ENCODE measurements at places on chromosomes 2 and 18.

DNA sequence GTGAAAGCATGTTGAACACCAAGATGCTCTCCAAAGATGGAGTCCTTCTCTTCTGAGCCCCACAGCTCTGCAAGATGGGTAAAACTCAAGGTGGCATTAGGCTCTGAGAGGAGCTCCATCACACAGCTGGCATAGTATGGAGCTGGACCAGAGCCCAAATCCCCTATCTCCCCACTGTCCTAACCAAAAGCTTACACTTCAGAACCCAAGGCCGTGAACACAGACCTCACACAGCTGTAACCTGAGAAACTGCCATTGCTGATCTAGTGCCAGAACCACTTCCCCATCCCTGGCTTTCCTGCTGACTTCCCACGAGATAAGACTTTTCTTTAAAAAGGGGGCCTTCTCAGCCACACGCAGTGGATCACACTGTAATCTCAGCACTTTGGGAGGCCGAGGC is 25.0 kb downstream of the TTC32 start:
- no peak for DNase-seq

- DNase-seq = no peak
Measured at GRCh38 chr2:215262741-215263362, 49.0 kb upstream of the ATIC start.

DNA sequence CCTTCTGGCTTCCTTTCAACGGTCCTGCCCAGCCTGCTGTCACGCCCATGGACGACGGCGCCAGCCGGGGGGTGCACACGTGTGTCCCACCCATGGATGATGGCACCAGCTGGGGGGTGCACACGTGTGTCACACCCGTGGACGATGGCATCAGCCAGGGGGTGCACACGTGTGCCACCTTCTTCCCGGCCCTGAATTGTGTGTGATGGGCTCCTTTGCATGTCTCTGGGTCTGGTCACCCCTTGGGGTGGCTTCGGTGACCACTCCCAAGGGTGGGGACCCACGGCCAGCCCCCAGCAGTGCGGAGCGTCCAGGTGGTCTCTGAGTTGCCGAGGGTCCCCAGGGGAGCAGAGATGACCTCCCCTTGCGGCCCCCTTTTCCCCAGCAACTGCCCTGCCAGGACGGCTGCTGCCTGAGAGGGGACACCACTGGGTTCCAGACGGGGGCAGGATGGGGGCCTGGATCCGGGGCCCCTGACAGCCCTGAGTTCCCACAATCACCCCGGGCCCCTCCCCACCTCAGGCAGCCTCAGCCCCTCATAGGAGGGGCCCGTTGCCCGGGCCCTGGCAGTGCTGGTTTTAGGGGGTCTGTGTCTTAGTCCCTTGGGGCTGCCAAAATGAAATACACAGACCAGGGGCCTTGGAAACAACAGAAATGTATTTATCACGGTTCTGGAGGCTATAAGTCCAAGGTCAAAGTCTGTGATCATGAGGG is 9.4 kb downstream of the NEU4 start:
- no peak for DNase-seq

DNA sequence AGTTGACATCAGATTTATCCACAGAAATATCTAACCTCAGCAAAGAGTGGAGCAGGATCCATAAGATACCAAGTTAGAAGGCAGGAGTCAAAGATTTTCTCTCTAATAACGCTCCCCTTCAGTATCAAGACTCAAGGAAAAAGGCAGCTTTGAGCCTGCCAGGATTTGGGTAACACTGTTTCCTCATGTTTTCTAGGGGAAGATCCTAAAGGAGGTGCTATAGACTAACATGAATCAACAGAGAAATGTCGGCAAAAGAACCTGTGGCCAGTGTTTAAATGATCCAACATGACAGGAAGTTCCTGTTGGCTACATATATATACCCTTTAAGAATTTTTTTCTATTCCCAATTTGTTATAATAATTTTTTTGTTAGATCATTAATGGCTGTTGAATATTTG is 402.3 kb downstream of the TGIF1 start:
- DNase-seq = no peak

DNA sequence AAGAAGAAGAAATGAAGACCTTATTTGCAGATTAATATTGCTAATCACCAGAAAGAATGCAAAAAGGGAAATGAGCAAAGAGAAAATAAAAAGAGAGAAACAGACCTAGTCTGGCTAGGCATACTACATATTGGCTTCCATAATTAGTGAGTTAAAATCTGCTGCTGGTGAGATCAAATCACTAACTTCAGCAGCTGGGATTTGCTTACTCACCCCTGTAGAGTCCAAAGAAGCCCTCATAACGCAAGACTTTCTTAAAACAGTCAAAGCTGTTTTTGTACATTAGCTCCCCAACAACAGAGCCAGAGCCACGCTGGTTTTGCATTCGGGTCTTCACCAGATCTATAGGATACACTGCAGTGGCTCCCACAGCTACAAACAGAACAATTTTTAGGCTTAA is 80.9 kb downstream of the SLC25A12 start:
- DNase-seq = no peak

DNA sequence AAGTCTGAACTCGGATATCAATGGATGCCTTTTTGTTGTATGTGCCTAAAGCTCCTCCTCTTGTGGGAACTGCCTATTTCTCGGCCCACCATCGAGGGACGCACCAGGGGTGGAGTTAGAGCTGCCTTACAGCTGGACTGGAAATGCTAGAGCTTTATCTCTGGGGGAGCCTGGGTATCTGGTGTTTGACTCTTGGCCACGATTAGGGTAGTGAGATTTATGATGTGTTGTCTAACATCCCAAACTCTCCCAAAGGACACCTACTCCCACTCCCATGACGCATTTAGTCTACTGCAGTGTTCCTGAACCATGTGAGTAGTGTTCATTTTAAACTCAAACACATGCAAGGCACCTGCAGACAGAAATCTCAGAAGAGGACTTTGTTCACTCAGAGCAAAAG is 594.8 kb downstream of the METTL4 start:
- DNase-seq = no peak

- DNase-seq = no peak
Measured at GRCh38 chr2:149800624-149801542, 213.3 kb upstream of the MMADHC start.

- peak; percentile 53 for DNase-seq
Measured at GRCh38 chr2:147567136-147567535, 277.7 kb upstream of the ACVR2A start.

DNA sequence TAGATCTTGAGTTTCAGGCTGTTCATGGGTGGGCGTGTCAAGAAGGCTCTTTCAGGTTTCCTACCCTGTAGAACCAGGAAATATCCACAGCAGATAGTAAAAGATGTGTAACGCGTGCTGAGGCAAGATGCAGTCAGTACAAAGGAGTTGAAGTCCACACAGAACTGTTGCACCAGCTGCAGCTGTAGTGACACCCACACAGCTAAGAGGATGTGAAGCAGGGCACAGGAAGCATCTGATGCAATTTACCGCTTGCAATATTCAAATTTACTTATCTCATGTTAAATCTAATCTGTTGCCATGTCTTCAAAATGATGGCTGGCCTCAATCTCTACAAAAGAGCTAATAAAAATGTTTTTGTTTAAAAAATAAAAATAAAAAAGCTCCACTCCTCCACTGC is 132.8 kb downstream of the ARHGAP15 start:
- DNase-seq = no peak

DNA sequence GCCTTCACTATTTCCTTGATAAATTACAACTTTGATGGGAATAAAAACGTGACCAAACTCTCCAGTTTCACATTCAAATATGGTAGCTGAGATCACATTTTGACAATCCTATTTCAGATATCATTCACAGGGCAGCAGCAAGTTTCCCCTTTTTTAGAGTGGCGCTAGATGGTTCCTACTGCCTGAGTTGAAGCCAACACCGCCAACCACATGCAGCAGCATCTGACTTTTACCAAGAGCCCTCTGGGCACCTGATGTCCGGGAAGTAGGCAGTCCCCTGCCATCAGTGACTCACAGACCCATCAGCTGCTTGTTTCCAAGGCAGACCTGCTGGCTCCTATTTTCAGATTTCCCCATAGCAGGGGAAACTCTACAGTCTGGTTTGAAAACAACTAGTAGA is 4.0 kb upstream of the MREG start:
- DNase-seq = no peak

DNA sequence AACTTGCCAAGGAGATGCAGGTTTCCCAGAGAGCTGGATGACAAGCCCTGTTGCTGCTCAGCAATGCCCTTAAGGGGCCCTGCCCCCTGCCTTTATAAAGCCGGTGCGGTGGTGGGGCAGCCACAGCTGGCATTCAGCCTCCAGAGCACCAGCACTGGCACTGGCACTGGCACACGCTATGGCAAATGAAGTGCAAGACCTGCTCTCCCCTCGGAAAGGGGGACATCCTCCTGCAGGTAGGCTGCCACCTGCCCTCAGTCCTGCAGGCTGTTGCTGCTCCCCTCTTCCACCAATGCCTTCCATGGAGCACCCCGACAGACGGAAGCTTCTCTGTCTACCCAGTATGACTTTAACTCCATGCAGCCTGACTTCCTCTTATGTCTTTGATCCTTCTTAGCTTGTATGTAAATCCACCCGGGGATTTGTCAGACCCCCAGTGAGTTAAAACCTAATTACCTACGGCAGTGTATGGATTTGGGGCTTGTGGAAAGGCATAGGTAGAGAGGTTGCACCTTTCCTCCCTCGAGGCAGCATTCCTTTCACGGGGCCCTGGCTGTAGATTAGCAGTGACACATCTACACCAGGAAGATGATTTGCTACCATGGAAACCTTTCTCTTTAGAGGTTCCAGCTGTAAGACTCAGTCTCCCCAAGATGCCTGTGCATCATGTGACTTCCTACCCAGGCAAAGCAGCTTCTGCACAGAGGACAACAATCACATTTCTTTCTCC is at the start of gene DAPL1:
Gene DAPL1 (plus strand): TSS at position 123 of the 730 bp plus-strand sequence. CDS start 56 bp downstream, at position 179.
- no peak for DNase-seq

- no peak for DNase-seq
Measured at GRCh38 chr2:169771612-169772011, 27.1 kb upstream of the SSB start.

- no peak for DNase-seq
Measured at GRCh38 chr2:229419158-229419557, 148.1 kb upstream of the PID1 start.

DNA sequence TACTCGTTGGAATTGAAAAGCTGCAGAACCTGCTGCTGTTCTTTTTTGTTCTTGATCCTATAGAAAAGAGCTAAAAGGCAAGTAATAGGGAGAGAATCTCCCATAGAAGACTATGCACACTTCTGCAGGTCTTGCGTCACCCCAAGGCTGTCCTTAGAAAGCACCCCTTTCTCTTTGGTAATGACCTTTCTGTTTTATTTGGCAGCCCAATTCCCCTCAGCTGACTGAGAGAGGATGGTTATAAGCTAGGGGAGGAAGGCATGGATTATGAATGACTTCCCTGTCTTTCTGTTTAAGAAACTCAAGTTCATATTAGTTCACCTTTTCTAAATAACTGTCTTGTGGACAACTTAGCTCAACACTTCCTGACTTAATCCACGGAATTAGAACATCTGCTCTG is 122.9 kb downstream of the TXNL1 start:
- DNase-seq = no peak

- no peak for DNase-seq
Measured at GRCh38 chr2:181178130-181178529, 197.7 kb downstream of the UBE2E3 start.

DNA sequence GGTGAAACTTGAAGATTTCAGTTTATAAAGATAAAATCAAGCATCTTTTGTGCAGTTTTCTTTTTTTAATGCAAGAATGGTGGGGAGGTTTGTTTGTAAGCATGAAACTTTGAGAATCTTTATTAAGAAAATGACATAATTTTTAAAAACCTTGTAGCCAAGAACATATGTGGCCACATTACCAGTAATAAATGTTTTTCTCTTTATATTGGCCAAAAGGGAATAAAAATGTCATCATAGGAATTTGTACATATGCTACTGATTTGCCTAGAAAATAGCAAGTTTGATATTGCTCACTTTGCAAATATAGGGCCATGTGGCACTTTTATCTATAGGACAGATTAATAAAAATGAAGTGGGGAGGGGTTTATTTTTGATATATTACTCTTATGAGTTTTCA is 25.6 kb downstream of the METTL21A start:
- peak; percentile 57 for DNase-seq

DNA sequence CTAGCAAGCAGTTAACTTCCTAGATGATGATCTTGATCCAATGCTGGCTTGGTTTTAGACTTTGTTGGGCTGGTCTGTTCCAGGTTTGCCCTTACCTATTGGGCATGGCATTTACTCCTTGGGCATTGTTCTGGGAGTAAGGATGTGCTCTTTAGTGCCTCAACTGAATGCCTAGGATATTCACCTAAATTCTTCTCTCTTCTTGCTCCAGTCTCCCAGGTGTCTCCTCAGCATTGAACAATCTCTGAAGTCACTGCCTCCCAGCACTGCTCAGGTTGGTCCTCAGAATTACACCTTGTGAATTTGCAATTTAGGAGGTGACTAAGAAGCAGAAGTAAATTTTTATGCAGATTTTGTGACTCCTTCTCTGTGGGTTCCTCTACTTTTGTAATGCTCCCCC is 307.7 kb upstream of the COL3A1 start:
- no peak for DNase-seq

DNA sequence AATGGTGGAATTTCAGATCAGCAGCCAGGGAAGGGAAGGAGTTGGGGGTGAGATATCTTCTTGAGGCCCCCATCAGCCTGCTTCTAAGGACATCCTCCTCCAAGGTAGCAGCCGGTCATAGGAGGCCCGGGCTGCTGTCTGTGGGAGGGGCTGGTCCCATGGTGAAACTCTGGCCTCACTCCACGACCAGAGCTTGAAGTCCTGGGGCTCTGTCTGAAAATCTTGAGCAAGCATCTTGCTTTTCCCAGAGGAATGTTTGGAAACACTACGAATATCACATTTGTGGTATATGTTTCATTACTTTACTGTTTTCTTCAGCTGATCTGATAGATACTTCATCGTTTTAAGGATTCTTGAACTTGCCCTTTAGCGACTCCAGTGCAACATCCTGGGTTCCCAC is 103.7 kb downstream of the CTAGE1 start:
- peak; percentile 68 for DNase-seq

GRCh38 chr2:14712111-14712510 is 79.6 kb downstream of the LRATD1 start:
- DNase-seq = no peak

DNA sequence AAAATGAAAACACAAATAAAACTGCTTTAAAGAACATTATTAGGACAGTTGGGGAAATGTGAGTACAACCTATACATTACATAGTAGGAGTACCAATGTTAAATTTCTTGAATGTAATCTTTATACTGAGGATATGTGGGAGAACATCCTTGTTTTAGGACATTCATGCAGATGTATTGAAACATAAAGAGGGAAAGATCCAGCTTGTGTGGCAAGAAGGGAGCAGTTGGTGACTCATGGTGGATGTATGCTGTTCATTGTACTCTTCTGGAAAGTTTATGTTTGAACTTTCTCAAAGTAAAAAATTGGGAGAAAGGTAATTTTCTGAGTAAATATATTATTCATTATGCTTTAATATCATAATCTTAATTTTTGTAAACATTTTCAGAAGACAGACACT is 132.1 kb upstream of the DLGAP1 start:
- DNase-seq = no peak

GRCh38 chr18:55461848-55462247 is 126.1 kb downstream of the TCF4 start:
- DNase-seq = no peak

DNA sequence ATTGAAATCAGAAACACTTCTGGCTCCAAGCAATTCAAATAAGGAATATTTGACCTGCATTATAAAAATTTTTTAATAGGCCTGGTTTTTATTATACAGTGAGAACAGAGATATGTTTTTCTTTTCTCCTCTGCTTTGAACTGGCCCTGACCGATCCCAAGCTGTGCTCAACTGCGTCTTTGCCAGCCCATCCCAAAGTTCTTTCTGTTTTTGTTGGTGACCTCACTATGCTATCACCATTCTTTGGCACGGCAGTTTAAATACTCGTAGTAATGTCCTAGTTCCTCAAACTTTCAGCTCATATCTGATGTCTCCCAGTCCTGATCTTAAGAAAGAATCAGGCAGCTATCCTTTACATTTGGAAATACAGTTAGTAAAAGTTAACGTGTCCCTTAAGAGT is 42.3 kb upstream of the NETO1 start:
- no peak for DNase-seq

All from fibroblast of skin of right quadriceps (primary cell).